ENCODE measurements at places on chromosomes 5 and 9.
A peak's percentile ranks its signal among the peaks of the same experiment; 100 is the strongest.

- no peak for DNase-seq
Measured at GRCh38 chr5:41695920-41696582, 174.2 kb downstream of the OXCT1 start.

DNA sequence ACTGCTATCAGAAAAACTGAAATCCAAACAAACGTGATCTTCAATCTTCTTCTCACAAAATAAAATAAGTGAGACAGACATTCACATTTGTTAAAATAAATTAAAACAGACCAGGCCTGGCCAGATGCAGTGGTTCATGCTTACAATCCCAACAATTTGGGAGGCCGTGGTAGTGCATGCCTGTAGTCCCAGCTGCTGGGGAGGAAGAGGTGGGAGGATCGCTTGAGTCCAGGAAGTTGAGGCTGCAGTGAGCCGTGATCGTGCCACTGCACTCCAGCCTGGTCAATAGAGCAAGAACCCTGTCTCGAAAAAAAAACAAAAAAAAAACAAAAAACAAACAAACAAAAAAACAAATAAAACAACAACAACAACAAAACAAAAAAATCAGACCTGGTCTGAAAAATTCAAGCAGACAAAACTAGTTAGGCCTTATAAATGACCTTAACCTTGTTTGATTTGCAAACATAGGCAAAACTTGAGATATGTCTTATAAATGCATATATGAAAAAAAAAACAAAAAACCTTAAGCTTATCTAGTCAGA, 10.8 kb downstream of the MAPKAP1 start:
- DNase-seq = no peak

- no peak for DNase-seq
Measured at GRCh38 chr5:62701036-62701435, 122.4 kb downstream of the LRRC70 start.

- DNase-seq = no peak
Measured at GRCh38 chr9:82412586-82413305, 424.2 kb downstream of the SPATA31D1 start.

DNA sequence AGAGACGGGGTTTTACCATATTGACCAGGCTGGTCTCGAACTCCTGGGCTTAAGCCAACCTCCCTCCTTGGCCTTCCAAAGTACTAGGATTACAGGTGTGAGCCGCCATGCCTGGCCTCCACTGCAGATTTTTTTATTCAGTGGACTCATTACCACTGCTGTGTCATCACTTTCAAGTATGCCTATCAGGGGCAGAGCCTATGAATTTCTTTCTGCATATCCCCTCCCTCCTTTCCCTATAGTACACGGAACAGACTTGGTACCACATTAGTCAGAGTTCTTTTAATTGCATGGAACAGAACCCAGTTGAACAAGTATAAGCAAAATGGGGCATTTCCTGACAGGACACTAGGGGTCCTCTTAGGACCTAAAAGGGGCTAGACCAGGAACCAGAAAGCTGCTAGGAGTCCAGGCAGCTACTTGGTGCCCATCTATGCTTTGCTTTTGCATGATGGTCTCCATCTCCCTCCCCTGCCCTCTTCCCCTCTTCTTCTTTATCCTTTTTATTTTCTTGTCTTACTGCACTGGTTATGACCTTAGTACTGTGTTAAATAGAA, 5.8 kb downstream of the BSPRY start:
- DNase-seq = no peak

GRCh38 chr5:110853267-110853666, 114.5 kb downstream of the SLC25A46 start:
- no peak for DNase-seq

- DNase-seq = no peak
Measured at GRCh38 chr5:113675166-113675565, 161.7 kb downstream of the YTHDC2 start.

GRCh38 chr9:16138561-16139491, 586.0 kb downstream of the CCDC171 start:
- peak; percentile 90 for DNase-seq

GRCh38 chr5:79235261-79235633, 684 bp upstream of the JMY start:
- DNase-seq = no peak

DNA sequence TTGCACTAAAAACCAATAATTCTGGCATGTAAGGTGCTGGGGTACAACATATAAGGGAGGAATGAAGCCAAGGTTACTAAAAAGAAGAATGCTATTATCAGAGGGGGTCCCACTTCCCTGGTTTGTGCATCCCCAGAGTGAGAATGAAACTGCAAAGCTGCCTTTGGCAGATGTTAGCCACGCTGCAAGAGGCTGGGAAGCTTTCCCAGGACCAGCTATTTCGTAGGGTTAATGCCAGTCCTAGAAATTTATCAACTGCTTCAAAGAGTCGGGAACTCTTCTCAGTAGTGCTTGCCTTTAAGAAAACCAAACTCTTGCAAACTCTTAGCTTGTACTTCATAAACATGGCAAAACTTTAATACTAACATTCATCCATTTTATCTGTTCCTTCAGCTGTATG, 87.5 kb upstream of the NR5A1 start:
- DNase-seq = no peak

GRCh38 chr9:35905912-35906679, at the start of gene HRCT1:
Gene HRCT1 (plus strand): TSS chr9:35906202. CDS start chr9:35906288, 86 bp downstream.
- DNase-seq = peak; percentile 94

GRCh38 chr5:142743592-142744441, 26.4 kb upstream of the ARHGAP26 start:
- DNase-seq = peak; percentile 81

DNA sequence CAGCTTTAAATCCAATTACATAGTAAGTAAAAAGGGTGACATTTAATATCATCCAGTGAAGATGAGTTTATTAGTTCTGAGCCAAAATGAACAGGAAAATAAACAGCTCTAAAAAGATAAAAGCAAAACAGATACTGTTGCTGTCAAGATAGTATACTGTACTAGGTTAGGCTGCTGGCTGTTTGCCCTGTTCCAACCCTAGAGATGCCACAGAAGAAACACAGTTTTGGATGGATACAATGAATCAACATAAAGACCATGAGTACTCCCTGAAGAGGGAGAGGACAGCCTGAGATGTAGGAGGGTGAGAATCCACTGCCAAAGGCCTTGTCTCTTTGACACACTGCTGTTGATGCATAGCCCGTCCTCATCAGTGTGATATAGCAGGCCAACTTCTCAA, 1302.7 kb downstream of the EFNA5 start:
- no peak for DNase-seq

GRCh38 chr5:122311497-122311960, 508 bp upstream of the SNCAIP start:
- DNase-seq = peak; percentile 67

DNA sequence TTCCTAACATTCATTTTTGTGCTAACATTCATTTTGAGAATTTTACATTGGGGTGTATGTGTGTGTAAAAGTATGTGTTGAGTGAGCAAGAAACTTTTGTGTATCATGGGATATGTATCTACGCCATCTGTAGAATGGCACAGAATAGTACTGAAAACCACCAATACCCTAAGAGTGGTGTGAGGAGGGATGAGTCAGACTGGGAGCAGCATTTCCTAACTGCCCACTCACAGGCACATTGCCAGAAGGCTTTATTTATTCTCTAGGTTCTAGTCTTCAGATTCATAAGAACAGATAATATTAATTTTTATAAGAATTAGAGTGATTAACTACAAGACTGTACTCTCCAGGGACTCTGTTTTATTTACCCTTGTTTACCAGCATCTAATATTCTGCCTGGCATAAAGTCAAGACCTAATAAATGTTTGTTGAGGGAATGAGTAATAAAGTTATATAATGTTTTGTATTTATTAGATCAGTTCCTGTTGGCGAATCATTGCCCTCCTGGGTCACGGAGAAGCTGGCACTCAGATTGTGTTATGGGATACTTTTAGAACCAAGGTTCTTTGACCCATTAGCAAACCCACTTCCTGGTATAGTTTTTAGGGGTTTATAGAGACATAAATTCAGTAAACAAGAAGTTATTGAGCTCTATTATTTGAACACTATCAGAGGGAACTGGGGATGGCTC, 159.1 kb upstream of the PPP2R2B start:
- no peak for DNase-seq

GRCh38 chr9:93244101-93244500, 60.2 kb downstream of the WNK2 start:
- DNase-seq = no peak

GRCh38 chr9:70534471-70534870, 120.0 kb upstream of the KLF9 start:
- DNase-seq = no peak

DNA sequence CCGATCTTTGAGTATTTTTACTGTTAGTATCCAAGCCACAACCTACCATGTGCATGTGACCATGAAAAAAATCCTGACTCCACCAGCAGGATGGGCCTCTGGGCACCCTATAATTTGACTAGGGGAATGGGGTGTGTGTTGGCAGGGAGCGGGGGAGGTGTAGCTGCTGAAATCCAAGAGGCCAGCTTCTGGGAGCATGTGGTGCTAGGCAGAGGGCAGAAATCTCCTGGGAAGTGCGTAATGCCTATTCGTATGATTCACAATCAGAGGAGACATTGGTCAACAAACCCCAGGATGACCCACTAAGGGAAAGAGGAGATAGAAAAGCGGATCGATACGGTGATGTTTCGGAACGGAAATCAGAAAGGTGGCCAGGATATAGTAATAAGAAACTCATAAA, 149.9 kb downstream of the ARSB start:
- DNase-seq = no peak

- no peak for DNase-seq
Measured at GRCh38 chr9:545480-545879, 296.0 kb upstream of the DMRT1 start.

- DNase-seq = no peak
Measured at GRCh38 chr9:81720450-81721086, 31.2 kb upstream of the TLE1 start.

DNA sequence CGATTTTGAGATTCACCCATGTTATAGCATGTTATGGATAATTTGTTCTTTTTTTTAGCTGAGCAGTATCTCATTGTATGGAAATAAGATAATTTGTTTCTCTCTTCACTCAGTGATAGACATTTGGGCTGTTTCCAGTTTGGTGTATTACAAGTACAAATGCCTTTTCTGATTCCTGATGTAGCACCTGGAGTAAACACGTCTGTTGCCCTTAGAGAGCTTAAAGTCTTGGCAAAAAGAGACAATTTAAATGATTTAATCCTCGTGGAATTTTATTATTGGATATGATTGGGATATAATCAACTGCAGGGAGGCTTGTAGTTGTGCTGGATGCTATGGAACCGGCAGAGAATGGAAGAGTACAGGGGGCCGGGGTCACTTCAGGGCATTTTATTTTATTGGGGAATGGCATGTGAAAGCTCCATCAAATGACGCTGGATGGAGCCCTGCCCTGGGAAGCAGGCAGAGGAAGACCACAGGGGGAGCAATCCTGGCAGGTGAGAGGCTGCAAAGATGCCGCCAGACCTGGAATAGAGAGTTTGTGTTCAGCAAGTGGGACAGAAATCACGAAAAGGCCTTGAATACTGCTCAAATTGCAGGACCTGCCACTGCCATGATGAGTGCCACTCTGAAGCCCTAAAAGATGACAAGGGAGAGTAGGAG, 31.0 kb upstream of the TGFBI start:
- DNase-seq = peak; percentile 20

GRCh38 chr9:120928483-120929228, 2.1 kb upstream of the TRAF1 start:
- DNase-seq = peak; percentile 82

DNA sequence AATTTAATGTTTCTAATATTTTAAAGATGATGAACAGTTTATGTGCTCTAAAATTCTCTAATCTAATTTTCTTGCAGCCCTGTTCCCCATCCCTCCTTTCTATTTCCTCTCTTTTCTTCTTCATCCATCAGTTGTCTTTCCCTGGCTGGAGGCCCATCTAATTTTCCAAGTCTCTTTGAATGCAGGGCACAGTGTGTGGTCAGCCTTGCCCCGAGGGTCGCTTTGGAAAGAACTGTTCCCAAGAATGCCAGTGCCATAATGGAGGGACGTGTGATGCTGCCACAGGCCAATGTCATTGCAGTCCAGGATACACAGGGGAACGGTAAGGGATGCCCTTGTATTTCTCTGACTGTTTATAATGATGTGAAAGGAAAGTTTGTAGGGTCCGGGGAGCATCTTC, 111.8 kb downstream of the MEGF10 start:
- no peak for DNase-seq

GRCh38 chr9:69527454-69527853, 144.7 kb downstream of the APBA1 start:
- DNase-seq = no peak

DNA sequence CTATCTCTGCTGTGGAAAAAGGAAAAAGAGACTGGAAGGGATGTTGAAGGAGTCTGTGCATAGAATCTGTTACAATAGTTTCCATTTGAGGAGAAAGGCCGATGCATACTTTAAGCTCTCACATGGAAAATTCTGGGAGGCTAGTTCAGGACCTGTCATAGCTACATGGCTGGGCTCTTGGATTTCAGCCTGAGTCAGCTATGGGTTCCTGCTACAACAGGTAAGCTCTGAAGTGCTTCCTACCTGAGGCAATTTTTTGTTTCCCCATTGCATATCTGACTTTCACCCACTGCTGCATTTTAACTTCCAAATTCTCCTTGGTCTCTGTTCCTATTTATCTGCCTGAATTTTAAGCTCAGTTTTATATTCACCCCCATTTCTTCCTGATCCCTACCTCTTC, 310.7 kb downstream of the RAB3C start:
- no peak for DNase-seq

GRCh38 chr9:72280913-72281500, 84.0 kb downstream of the ZFAND5 start:
- peak; percentile 78 for DNase-seq

- DNase-seq = no peak
Measured at GRCh38 chr5:42970636-42971559, 69.2 kb downstream of the ANXA2R start.

GRCh38 chr9:124291801-124292396, 34.1 kb downstream of the NEK6 start:
- peak; percentile 67 for DNase-seq

DNA sequence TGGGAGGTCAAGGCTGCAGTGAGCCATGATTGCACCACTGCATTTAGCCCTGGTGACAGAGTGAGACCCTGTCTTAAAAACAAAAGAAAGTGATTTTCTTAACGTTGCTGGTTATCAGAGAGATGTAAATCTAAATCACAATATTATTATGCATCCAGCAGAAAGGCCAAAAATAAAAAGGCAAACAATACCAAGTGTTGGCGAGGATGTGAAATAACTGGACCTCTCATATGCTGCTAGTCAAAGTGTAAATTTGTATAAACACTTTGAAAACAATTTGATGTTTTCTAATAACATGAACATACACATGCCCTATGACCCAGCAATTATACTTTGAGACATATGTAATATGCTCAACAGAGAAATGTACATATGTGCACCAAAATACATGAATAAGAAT, 110.7 kb upstream of the CNTLN start:
- no peak for DNase-seq
